GM12891 (cell line): ENCODE measurements at places on chromosomes 13 and 19.

- DNase-seq, result no peak
Measured at GRCh38 chr13:43688227-43688907, 98.4 kb downstream of the ENOX1 start.

DNA sequence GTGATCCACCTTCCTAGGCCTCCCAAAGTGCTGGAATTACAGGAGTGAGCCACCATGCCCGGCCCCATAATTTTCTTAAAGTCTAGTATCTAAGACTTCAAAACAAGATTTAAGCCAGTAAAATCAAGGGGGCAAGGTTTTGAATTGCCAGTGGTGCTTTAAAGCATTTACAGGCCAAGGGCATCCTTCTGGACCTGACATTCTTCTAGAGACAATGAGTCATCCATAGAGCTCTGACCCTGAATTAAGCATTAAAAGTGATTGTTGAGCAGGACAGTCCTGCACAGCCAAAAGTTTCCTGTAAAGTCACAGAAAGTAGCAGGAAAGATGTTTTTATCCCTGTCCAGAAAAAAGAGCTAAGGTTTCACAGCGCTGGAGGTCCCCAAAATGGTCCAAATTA lies 50.9 kb upstream of the ATP12A start:
- no peak for DNase-seq

GRCh38 chr13:30022256-30022655 lies 171.8 kb upstream of the UBL3 start:
- no peak for DNase-seq

GRCh38 chr19:35846038-35846668 lies 6.2 kb downstream of the NPHS1 start:
- DNase-seq, result no peak

DNA sequence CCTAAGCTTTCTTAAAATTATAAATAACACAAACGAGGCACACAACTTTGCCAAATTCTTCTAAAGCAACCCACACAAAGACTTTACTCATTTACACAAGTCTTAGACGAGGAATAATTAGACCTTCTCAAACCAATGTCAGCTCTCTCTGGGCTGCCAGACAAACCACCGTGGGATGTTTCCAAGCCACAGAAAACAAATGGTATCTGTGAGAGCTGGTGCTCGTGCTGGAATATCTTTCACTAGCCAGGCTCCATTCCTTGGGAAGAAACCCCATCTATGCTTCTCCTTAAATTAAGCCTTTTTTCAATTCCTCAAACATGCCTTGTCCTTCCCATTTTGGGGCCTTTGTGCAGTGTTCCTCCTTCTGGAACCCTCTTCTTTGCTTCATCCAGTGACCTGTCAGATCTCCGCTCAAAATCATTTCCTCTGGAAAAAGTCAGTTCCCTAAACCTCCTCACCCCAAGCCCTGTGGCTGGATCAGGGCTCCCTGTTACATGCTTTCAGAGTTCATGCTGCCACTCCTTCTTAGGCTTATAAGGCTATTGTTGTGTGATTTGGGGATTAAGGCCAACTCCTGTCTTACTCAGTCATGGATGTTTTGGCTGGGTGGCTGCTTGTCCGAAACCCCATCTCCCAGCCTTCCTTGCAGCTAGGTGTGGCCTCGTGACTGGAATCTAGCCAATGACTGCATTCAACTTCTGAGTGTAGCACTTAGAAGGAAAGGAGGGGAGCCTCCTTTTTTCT lies 64.2 kb upstream of the GTF2F2 start:
- no peak for DNase-seq

DNA sequence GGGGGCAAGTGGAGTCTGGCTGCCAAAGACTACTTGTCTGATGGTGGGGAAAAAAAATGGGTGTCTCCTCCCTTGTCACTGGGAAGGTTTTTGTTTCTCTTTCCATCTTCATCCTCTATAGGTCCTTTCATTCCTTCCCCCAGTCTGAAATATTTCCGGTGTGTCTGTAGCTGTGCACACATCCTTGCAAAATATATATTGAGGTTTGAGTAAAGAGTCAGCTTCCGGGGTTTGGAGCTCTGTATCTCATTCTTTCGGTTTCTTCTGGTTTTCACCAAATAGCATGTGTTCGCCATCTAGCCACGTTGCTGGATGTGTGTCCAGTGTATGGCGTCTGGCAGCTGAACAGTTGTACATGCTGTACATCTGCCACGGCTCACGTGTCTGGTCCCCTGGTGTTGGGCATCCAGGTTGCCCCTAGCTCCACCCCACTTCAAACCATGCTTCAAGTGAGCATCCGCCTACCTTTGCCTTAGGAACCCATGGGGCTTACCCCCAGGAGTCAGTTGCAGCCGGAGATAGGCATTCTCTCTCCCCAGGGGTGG lies 142.2 kb downstream of the SIPA1L3 start:
- peak; percentile 51 for DNase-seq

- DNase-seq, result no peak
Measured at GRCh38 chr19:9819596-9819909, 674 bp upstream of the FBXL12 start.
